LoVo (cell line): ENCODE measurements at places on chromosomes 4 and X.
A peak's percentile ranks its signal among the peaks of the same experiment; 100 is the strongest.

DNA sequence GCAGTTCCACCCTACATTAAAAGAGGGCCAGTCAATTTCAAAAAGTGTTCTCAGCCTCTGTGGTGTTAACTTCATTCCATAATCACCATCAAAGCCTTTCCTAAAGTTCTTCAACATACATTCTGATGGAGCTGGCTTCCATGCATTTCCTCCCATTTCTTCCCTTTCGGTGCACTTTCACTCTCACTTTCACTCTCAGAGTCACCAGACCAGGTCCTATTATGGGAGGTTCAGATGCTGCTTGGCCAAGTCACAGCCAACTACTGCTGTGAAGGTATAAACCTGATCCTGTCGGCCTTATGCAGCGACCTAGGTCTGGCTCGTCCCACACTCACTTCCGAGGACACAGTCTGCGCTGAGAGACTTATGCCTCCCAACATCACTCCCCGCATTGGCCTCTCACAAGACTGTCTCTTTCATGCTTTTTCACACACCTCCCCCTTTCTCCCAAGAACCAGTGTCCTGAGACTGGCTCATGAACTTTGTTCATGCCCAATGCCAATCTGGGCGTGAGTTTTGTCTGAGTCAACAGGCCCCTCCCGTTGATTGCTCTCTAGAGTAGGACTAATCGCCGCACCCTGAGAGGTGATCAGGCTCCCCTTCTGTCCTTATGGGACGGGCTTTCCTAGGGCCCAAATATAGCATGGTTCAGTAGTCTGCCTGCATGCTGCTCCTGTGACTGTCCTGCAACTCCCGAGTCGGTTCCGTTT is 60.8 kb upstream of the XAGE1B start:
- DNase-seq = peak; percentile 47

DNA sequence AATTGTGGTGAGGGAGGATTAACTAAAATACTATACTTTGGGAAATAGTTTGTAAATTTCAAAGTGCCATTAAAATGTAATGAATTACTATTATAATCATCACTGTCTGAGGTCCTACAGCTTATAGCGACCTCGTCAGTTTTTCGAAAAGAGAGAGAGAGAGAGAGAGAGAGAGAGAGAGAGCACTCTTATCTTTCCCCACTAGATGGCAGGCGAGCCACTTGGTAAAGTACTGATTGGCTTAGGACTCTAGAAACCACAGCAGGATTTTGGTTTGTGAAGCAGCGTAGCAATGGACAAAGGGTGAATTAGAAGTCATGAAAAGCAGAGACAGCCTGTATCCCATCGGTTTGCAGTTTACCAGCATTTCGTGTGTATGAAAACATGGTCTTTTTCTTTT is 52.5 kb downstream of the LINC00632 start:
- DNase-seq = peak; percentile 1

GRCh38 chr4:99571883-99572282 is 2.7 kb upstream of the MTTP start:
- DNase-seq = no peak

- no peak for DNase-seq
Measured at GRCh38 chr4:107379054-107379869, 340.8 kb downstream of the PAPSS1 start.

DNA sequence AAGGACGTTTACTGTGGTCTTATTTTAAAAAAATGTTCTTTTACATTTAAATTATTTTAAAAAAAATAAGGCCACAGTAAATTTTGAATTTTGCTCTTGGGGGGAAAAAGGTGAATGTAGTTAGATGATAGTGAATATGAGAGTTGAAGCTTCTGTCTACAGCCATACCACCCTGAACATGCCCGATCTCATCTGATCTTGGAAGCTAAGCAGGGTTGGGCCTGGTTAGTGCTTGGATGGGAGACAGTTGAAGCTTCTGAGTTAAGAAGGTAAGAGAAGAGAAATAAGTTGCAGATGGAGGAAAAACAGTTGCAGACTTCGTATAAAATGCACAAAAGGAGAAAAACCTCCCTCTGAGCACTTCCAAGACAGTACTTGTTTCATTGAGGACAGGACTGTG is 115.6 kb upstream of the NR3C2 start:
- no peak for DNase-seq

DNA sequence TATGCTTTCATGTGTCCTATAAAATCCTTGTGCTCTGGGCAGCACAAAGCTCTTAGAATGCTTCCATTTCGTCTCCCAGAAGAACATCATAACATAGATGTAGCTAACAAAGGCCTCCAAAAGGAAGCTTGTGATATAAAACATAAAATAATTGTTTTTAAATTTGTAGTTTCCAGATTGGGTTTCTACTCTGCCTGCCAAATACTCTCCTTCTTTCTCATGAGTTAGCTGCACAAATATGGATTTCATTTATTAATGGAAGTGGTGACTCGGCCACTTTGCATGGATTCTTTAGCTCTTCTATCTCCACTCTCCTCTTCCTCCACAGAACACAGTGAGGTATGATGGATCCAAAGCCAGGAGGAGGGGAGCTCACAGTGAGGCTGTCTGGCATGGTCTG is 265.4 kb downstream of the COL25A1 start:
- DNase-seq = no peak

GRCh38 chrX:63784902-63785707 is at the start of gene ARHGEF9:
TSS of gene ARHGEF9 (minus strand) at chrX:63785214. CDS start at chrX:63785145, 69 bp downstream.
- no peak for DNase-seq

DNA sequence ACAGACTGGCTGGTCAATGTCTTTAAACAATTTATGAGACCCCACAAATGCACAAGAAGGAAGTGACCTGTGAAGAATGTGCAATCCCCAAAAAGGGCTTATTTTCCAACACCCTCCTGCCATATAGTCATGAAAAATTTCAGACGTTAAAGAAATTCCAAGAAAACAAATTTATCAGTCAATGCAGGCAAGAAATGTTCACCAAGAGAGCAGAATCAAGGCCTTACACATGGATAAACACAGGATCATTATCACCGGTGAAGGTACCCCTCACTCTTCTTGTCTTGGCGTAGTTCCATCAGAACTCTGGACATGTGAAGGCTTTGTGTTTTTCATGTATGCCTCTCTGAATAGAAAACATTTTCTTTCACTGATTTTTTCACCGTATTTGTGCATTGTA is 186.7 kb upstream of the GALNTL6 start:
- DNase-seq = no peak

GRCh38 chrX:13965531-13965930 is 64.2 kb downstream of the GEMIN8 start:
- DNase-seq = no peak

DNA sequence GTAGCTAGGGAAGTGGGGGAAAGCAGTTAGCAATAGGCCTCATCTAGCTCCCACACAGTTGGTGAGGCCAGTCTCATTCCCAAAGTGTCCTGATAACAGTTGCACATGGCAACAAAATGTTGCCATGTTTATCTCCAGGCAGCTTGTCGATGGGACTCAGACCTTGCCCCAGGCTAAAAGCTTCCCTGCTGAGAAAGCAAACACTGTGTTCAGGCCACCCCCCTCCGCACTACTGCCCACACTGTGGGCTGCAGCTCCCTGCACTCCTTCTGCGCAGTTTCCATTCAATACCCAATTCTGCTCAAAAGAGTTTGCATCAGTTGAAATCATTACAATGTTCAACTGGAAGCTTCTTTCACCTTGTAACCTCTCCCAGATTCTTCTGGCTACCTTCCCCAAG is 287.8 kb upstream of the GK2 start:
- no peak for DNase-seq

DNA sequence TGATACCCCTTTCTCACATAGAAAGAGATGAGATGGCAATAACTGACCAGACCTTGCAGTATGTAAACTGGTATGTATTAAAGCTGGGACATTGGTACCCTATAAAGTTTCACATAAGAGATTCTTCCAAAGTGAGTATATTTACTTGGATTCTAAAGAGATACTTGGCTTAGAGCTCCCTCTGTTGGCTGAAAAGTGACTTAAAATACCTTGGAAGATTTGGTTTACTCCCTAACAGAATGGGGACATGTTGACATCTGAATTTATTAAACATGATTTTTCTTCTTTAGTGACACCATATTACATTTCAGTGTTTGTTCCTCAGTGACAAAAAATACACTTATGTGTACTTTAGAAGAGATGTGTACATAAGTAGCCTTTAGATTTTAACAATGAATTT is 47.9 kb upstream of the RGN start:
- peak; percentile 53 for DNase-seq

DNA sequence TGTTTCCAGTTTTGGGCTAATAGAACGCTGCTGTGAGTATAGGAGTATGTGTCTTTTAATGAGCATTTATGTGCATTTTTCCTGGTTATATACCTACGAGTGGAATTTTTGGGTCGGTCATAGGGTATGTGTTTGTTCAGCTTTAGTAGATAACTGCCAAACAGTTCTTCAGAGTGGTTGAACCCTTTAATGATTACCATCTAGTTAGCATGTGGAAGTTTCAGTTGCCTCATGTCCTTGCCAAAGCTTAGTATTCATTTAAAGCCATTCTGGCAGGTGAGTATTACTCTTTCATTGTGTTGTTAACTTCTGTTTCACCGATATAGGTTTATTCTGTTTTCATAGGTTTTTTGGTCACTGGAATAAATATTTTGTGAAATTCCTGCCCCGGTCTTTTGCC is 229.1 kb downstream of the ARHGAP10 start:
- no peak for DNase-seq

DNA sequence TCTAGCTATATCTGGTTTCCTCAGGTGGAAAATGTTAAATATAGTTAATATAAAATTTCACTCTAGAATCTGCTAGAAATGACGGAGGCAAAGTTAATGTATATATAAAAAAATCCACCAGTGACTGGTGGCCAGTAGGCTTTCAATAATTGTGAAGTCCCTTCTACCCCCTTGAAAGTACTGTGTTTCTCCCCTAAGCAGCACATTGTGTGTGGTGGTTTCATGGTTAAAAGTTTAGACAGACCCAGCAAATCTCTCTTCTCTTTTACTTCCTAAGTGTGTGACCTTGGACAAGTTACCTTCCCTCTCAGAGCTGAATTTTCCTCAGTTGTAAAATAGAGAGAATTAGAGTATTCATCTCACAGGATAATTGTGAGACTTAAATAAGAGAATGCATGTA is 600 bp upstream of the HEPH start:
- DNase-seq = no peak

DNA sequence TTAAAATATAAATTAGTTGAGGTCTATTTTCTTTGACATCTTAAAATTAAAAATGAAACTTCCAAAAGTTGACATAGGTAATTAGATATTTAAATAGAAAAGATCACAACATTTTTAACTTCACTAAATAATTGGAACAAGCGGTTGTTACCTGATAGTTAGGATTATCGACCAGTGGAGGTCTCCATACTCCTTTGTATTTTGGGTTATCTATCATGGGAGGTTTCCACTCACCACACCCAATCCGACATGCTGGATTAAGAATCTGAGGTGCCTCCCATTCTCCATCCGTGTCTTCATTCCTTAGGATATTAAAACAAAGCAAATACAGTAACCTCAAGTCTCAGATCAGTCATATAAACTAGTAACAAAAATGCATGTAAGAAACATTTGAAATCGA is 22.2 kb downstream of the SCOC start:
- no peak for DNase-seq

DNA sequence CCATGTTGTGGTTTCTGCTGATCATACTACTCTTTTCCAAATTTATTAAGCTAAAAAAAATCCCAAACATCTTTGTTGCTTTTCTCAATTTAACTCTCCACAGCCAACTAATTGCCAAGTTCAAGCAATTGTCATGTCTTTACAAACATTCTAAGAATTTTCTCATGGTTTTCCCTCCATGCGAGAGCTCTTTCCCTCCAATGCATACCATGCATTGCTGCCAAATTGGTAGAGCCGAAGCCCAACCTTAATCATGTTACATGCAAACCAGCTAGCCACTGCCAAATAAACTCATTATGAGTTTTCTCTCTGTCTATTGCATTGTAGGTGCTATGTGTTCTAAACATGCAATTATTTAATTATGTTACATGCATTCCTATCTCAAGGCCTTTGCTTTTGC is 123.9 kb downstream of the GC start:
- DNase-seq = no peak
